ENCODE measurements at places on chromosomes 6 and 20.

DNA sequence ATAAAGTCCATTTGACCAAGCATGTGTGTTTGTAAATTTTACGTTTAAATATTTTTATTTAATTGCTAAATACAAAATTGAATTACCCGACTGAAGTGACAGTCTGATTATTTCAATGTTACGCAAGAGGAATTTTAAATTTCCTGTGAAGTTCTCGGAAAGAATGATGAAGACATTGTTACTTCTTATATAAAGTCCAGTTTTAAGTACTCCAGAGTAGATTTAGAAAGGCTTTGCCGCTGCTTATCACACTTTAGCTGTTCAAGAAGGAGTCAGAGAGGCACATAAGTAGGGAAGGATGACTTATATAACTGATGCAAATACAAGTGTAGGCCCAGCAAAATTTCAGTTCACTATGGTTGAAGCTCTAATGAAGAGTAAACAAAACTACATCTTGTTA is 265.1 kb upstream of the CITED2 start:
- DNase-seq = no peak

DNA sequence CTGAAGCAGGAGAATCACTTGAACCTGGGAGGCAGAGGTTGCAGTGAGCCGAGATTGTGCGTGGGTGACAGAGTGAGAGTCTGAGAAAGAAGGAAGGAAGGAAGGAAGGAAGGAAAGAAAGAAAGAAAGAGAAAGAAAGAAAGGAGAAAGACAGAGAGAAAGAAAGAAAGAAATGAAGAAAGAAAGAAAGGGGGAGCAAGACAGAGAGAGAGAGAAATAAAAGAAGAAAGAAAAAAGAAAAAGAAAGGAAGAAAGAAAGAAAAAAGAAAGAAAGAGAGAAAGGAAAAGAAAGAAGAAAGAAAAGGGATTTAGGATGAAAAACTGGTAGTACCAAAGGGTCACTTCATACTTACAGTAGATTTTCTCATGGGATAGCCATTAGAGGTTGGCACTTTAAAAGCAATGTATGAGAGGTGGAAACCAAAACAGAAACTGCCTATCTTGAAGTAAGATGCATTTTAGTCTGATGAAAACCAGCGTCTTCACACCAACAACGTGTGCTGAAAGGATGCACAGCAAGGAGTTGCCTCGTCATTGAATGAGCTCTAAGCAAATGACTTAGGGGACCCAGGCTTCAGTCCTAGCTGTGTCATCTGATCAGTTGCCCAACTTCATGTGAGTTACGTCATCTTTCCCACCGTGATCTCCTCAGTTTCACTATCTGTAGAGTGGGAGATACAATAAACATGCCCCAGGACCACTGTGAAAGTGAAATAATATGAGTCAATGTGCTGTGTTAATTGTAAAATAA is 133.9 kb upstream of the NEDD9 start:
- no peak for DNase-seq

- DNase-seq = no peak
These were observed 66.2 kb upstream of the IYD start for GRCh38 chr6:150302520-150303176.

GRCh38 chr6:150266963-150267685 is 101.7 kb upstream of the IYD start:
- no peak for DNase-seq

DNA sequence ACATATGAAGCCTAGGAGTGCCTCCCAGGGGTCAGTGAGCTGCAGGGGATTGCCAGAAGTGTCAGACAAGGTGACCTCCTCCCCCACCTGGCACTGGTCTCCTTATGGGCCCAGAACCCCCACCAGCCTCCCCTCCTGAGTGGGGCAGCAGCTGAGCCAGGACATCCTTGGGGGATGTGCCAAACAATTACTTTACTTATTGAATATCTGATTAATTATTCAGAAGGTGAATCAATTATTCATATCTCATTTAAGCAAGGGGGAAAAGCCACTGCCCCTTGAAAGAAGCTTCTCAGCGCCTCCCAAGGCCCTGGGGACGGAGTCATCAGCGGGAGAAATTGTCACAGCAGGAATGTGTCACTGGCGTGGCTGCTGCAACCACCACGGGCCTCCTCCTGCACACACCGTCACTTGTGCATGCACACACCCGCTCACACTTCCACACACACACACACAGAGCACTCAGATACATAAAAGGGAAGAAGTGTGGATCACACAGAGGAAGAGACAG is 123.4 kb upstream of the MAFB start:
- DNase-seq = no peak

DNA sequence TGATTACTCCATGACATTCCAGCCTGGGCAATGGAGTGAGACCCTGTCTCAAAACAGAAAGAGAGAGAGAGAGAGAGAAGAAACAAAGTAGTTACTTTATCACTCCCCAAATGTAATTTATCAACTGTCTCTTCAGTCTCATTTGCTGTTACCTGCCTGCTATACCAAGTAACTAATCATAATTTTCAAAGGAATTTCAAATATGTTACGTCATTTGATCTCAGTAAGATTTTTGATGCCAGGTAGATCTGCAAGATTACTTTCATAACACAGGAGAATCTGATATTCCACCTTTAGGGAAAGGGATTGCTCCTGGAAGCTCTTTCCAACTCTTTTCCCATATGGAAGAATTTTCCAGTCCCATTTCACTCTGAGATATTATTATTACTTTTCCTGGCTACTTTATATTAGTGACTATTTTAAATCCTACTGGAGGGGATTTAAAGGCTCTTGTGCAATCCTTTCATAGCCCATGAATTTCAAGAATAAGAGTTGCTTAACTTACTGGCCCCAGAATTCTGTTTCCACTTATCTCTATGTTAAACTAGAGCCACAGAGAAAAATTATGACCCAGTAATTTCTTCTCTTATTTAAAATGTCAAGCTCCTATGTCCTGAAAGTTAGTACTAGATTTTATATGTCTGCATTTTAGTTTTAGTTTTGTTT is 390.2 kb upstream of the FLRT3 start:
- no peak for DNase-seq

GRCh38 chr6:119077643-119078375 is 655 bp downstream of the FAM184A start:
- DNase-seq = no peak

- DNase-seq = no peak
These were observed 45.2 kb downstream of the ANKEF1 start for GRCh38 chr20:10079964-10080363.

DNA sequence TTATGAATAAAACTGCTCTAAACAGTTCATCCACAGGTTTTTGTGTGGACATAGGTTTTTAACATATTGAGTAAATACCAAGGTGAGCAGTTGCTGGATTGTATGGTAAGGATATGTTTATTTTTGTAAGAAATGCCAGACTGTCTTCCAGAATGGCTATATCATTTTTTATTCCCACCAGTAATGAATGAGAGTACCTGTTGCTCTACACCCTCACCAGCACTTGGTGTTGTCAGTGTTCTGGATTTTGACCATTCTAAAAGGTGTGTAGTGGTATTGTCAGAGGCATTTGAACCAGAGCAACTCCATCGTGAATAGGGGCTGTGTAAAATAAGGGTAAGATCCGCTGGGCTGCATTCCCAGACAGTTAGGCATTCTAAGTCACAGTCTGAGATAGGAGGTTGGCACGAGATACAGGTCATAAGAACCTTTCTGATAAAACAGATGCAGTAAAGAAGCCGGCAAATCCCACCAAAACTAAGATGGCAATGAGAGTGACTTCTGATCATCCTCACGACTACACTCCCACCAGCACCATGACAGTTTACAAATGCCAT is 12.9 kb upstream of the NT5E start:
- DNase-seq = no peak

DNA sequence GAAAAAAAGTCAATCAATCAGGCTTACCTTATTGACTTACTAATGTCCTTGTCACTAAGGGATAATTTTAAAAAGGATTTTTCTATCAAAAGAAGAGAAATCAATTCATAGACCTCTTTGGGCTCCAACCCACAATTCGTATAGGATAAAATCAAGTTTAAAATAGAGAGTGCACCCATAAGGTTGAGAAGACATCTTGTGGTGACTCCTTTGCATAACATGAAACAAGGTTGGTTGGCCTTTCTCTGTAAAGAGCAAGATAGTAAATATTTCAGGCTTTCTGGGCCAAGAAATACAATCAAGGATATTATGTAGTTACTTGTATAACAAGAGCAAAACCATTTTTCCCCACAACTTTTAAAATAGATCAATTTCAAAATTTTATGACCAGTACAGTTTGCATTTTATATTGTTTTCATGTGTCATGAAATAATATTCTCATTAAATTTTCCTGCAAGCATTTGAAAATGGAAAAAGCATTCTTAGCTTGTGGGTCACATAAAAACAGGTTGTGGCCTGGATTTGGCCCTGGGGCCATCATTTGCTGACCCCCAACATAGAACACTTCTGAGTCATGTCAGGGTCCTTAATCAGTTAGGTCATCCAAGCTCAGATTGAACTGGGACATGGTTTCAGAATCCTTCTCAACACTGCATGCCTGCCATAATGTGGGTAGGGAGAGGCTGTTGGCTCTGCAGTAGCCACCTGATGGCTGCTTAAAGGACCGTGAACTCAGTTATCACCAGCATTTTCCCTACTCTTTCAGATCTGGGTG is 76.7 kb downstream of the MYB start:
- no peak for DNase-seq

DNA sequence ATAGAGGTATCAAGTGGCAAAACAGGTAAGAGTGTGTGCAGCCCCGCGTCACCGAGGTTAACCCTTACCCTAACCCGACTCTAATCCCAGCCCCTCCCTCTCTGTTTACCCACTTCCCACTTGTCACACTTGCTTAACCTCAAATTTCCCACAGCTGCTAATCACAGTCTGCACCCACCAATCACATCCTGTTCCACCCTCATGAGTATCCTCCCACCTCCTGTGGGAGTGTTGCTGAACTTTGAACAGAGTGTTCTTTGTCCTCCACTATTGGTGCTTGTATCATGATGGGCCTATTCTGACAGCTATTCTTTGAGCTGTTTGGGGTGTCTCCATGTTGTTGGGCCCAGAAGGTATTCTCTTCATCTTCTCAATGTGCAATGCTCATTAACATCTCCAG is 487.8 kb downstream of the PTPRT start:
- DNase-seq = no peak

DNA sequence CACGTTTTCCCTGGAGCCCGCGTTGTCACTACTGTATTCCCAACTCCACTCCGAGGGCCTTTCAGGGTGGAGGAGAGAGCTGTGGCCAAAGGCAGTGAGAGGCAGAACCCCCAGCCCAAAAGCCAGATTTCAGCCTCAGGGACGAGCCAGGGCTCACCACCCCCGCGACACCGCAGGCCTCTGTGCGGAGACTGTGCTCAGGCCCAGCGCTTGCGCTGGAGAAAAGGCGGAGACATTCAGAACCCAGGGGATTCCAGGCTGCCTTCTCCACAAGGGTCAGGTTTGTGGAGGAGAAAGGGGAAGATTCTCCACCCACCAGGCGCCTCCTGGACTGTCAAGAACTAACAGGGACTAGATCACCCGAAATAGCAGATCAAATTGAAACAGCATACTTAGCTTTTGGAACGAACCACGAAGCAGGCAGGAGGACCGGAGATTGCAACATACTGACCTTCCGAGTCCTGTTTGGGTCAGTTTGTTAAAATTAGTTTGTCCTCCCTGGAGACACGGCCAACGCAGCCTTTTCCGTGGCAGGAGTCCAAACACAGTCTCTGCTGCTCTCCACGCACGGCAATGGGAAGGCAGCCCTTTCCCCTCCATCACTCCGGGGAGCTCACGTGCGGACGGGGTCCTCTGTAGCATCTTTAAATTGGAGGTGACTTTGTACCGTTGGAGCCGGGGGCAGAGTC is 14.4 kb downstream of the DLL1 start:
- no peak for DNase-seq

DNA sequence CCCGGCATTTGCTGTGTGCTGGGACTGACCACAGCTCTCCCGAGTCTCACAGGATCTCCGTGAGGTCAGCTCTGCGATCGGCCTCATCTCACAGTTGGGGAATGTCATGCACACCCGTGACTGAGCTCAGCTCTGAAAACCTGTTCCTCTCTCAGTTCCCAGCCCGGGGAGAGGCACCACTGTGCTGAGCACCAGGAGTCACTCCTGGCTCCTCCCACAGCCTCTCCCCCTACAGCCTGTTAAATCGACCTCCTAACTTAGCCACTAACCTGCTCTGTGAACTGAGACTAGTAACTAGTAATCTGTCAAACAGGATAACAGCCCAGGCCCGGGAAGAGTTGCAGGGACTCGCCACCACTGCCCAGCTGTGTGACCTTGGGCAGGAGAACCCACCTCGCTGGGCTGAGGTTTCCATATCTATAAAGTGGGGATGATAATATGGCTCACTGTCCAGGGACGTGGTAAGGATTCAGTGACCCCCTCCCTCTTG is 20.1 kb upstream of the NOL4L start:
- DNase-seq = no peak

DNA sequence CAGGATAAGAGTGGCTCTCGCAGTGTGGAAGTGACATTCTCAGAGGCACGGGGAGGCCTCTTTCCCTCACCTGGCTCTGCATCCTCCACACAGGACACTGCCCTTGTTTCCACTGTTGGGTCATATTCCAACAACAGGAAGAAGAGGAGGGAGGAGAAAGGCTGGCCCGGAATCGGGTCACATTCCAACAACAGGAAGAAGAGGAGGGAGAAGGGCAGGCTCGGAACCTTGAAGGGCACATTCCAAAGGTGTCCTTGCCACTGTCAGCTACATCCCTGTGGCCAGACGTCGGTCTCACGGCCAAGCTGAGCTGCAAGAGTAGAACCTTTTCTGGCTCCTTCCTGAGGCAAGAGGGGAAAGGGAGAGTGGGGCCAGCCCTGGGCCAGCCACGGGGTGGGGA is 25.4 kb downstream of the CHRNA4 start:
- no peak for DNase-seq

DNA sequence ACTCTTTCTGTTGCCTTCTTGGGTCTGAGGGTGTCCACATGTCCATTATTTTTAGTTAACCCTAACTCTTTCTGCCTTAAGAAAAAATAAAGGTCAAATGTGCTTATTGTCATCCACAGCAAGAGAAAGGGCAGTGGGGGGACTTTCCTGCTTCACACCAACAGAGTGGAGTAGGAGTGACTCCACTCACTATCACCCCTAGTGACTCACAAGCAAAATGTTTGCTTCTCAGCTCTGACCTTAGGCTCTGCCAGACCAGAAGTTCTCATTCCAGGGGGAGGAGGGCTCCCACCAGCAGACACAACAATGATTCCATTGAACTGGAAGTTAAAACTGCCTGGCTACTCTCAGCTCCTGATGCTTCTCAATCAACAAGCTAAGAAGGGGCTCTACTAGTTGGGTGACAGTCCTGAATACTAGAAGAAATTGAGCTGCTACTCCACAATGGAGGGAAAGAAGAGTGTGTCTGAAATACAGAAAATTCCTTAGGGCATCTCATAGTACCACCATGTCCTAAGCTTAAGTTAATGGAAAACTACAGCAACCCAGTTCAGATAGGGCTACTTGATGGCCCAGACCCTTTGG is 83.9 kb upstream of the AFDN start:
- no peak for DNase-seq

- DNase-seq = no peak
These were observed 229.0 kb downstream of the ZMYND8 start for GRCh38 chr20:47127546-47127945.

All from activated CD8-positive, alpha-beta memory T cell treated with anti-CD3 and anti-CD28 coated beads for 1 hour (primary cell).